ENCODE measurements at places on chromosomes 2 and 18. TPM values are rescaled to one million over a fixed set of nuclear protein-coding genes. Genes with fewer than 3 reads are reported as not detected.

The ASXL3 gene
- total RNA-seq, result 3.6 TPM

The LYPD6 gene
- 0.99 TPM for total RNA-seq

DNA sequence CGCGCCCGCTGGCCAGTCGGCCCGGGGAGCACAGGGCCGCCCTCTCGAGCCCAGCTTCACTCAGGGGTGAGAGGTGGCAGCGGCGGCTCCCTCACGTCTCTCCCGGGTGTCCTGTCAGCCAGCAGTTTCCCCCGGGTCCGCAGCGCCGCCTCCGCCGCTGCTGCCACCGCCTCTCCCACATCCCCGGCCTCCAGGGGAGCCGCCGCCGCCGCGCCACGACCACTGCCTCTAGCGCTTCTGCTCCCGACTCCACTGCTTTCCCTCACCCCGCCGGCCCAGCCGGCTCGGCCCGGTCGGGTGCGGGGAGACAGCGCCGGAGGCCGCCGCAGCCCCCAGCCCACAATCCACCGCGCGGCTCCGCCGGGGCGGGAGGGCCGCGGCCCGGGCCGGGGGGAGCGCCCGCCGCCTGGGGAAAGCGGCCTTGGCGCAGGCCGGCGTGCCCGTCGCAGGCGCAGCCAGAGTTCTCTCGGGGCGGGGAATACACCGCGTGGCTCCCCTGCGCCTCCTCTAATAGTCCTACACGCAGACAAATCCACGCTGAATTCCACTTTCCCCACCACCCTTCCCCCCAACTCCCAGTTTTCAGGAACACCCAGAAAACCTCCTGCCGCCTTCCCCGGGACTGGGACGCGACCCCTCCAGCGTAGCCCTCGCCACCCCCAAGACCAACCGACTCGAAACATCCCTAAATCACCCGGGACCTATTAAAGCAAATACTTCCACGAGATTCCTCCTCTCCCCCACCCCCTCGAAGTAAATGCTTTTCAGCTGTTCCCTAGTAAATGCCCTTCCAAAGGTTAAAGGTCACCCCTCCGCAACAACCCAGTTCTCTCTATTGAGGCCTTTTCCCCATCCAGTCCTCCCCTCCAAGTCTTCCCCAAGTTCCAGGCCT is at the start of gene VPS54:
Gene VPS54, minus strand, starts transcription at position 346 of the 892 bp plus-strand sequence. CDS start 35,429 bp downstream, outside the sequence.
- H3K36me3 ChIP-seq, result no peaks in the 10 kb centered on the region
- H3K4me3 ChIP-seq, result peak within 1 kb of the TSS; percentile 62
- H3K27ac ChIP-seq, result peak within 1 kb of the TSS; percentile 92
- no peaks in the 10 kb centered on the region for H3K27me3 ChIP-seq

GRCh38 chr2:61898810-61899209 is 6.7 kb upstream of the COMMD1 start:
- no peaks in the 10 kb centered on the region for H3K36me3 ChIP-seq
- no peaks in the 10 kb centered on the region for H3K27me3 ChIP-seq
- no peaks in the 10 kb centered on the region for H3K4me1 ChIP-seq
- H3K27ac ChIP-seq, result no peak overlapping the region

DNA sequence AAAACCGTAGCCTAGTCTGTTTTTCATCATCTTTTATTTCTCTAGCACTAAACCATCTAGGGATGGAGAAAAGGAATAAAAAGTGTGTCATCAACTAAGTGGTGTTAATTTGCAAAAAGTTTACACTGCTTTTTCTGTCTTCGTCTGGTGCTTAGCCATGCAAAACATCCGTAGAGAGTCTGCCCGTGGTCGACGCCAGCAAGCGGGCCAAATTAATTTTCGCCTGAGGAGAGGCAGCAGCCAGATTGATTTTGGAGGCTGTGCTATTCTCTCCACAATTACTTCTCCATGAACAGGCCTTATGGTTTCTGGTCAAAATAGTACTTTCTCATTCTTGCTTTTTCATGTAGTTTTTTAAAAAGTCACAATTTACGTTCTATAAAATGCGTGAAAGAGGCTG is 46.3 kb downstream of the TNFRSF11A start:
- H3K4me1 ChIP-seq, result no peaks in the 10 kb centered on the region
- H3K36me3 ChIP-seq, result no peaks in the 10 kb centered on the region
- no peak overlapping the region for H3K4me3 ChIP-seq
- H3K27ac ChIP-seq, result no peak overlapping the region

The CFAP65 gene
- total RNA-seq, result not detected

The COL4A3 gene
- 16.5 TPM for total RNA-seq

DNA sequence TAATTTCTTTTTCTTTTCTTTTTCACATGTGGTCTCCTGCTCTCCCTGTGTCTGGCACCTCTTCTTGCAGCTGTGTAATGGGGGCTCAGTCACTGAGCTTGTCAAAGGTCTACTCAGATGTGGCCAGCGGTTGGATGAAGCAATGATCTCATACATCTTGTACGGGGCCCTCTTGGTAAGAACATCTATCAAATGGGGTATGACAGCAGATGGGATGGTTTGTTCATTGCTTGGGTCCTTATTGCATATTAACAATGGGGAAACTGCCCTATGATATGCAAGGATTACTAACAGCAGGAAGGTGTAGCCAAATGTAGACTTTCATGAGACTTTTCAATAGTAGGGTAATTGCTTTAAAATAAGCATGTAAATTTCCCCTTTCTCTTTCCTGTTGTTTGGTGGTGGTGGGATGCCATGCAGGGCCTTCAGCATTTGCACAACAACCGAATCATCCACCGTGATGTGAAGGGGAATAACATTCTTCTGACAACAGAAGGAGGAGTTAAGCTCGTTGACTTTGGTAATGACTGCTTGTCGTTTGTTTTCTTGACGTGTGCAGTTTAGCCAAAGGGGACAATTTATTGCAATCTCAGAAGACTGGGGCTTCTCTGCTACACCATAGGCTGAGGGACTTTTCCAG is 36.5 kb downstream of the MYO3B start:
- H3K4me3 ChIP-seq, result no peak overlapping the region
- no peaks in the 10 kb centered on the region for H3K4me1 ChIP-seq
- no peaks in the 10 kb centered on the region for H3K27me3 ChIP-seq

Data from body of pancreas (tissue), 4 donors.